NCI-H526 treated with DMSO at 0.1 percent for 48 hours (cell line): ENCODE measurements at places on chromosomes 2 and 18.

DNA sequence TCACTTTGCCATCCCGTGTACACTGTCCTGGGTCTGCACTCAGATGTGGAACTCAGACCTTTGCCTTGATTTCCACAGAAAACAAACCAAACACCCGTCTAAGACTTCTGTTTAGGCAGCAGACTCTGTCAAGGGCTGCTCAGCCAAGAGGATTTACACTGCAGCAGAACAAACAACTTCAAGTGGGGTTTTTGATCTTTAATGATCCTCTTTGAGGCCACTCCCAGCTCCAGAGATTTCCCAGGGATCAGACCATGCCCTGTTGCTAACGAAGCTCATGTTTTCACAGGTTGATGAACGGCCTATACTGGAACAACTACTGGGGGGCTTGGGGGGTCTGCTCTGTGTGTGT lies 52.5 kb upstream of the LGALSL start:
- no peak for DNase-seq

DNA sequence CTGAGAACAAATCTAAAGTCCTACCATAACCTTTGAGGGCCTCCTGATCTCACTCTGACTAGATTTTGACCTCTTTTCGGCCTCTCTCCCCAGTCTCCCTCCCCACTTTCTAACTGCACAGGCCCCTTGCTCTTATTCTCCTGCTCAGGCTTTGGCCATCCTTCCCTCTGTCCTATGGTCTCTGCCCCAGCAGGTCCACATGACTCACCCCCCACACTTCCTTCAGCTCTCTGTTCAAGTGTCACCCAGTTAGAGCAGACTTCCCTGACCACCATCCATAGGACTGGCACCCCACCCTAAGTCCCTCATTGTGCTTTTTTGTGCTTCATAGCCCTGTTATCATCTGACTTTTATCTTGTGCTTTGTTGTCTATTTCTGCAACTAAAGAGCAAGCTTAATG lies 41.2 kb upstream of the NT5C1B start:
- DNase-seq: no peak

DNA sequence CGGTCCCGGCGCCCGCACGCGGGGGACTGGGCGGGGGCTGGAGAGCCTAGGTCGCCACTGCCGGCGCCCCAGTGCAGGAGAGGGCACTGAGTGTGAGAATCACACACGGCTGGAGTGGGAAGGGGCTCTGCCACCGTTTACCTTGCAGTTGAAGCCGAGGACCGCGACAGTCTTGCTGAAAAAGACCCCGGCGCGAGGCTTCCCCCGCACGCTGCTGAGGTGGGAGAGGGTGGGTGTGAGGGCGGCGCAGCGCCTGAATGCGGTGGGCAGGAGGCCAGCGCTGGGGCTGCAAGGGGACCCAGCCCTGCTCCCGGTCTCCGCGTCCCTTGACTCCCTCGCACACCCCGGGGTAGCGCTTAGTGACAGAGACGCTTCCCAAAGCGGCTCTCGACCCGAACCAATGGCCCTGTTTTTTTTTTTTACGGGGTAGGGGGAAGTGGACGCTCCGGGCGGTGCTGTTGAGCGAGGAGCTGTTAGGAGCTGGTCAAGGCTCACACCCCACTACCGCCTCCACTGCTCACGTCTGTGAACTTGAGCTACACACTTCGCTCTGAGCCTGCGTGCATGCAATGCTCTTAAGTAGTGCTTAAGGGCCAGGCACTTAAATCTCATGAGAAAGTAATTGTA lies 794 bp downstream of the NOTO start:
- DNase-seq: no peak

- DNase-seq: no peak
These were observed 139.5 kb upstream of the NDUFV2 start for GRCh38 chr18:8962855-8963635.

DNA sequence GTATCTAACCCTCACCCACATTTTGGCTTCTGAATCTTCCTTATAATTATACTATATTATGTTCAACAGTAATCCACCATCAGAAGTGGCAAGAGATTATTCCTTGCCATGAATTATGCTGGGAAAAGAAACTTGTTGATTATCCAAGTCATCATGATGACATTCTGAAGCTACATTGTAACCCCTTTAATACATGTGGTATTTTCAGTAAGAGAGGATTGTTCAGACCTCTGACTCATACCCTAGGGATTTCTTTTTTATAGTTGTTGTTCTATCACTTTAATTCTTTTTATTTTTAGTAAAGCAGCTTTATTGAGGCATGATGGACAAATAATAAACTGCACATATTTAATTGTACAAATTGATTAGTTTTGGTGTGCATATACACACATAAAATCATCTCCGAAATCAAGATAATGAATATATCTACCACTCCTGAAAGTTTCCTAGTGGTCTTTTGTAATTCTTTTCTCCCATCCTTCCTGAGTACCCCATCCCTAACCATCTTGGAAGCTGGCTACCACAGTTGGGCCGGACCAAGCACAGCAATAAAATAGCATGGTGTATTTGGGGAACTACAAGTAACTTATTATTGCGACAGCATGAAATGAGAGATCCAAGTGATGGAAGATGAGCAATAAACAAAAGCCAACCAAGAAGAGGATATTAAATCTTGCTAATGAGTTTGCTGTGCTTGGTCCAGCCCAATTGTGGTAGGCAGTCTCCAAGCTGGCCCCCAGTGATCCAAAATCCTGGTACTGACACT lies 159.9 kb downstream of the BARD1 start:
- DNase-seq: no peak

DNA sequence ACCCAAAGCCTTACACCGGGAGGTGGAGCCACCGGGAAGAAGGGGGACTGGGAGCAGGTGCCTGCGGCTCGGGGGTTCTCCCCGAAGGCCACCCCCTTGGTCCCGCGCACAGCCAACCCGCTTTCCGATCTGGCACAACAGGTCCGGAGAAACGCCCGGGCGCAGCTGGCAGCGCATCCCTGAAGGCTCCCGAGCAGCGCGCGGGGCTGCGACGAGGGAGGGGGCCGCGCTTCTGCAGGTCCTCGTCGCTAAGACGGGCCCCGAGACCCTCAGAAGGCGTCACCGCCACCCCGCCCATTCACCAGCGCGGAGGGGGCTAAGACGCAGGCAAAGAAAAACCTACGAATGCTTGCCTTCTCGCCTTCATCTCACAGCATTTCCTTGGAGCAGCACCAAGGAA lies 1.8 kb downstream of the CBLN2 start:
- no peak for DNase-seq

DNA sequence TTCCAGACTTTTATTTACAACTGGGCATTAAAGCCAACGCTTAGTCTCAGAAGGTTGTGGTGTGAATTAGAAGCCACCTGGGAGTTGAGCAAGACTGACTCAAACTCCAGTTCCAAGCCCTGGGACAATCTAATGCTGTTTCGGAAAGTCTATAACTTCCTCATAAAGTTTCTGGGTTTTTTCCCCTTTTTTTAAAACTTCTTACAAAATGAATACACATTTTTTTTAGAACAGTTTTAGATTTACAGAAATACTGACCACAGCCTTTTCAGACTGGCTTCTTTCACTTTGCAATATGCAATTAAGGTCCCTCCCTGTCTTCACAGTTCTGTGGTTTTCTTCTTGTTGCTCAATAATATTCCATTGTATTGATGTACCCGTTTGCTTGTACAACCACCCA lies 115.9 kb upstream of the TWIST2 start:
- no peak for DNase-seq

- no peak for DNase-seq
These were observed 43.8 kb upstream of the SLC4A10 start for GRCh38 chr2:161580426-161580825.

- DNase-seq: peak; percentile 30
These were observed 151.6 kb downstream of the PTGR3 start for GRCh38 chr18:75057169-75057960.

- DNase-seq: no peak
These were observed 29.9 kb upstream of the EIF2AK3 start for GRCh38 chr2:88657131-88657530.

GRCh38 chr2:215583881-215584280 lies 148.0 kb upstream of the FN1 start:
- no peak for DNase-seq

DNA sequence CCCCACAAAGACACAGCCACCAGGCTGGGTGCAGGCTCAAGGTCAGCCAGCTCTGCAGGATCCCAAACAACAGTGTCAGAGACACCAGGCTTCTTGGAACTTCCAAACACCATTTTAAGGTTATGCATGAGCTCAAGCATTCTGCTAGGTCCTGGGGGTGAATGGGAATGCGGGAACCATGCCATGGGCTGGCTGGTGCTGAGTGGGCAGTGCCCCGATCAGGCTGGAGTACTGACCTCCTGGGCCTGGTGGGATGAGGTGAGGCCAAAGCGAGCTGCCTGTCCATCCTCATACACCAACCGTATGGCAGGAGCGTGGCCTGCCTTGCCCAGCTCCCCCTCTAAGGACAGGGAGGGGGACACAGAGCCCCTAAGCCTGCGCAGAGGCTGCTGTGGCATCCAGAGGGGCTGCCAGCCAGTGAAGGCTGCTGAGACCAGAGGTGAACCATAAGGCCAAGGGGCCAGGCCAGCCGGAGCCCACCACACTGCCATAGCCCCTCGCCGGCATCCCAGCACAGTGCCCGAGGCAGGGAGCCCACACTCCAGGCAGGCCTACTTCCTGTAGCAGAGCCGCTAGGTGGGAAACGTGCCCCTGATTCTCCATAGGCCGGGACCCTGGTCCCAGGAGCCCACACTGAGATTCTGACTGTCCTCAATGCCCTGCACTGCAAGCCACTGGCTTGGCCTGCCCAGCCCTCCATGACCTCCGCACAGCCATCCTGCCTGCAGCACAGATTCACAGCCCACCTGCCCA lies 135.0 kb downstream of the HDAC4 start:
- no peak for DNase-seq

DNA sequence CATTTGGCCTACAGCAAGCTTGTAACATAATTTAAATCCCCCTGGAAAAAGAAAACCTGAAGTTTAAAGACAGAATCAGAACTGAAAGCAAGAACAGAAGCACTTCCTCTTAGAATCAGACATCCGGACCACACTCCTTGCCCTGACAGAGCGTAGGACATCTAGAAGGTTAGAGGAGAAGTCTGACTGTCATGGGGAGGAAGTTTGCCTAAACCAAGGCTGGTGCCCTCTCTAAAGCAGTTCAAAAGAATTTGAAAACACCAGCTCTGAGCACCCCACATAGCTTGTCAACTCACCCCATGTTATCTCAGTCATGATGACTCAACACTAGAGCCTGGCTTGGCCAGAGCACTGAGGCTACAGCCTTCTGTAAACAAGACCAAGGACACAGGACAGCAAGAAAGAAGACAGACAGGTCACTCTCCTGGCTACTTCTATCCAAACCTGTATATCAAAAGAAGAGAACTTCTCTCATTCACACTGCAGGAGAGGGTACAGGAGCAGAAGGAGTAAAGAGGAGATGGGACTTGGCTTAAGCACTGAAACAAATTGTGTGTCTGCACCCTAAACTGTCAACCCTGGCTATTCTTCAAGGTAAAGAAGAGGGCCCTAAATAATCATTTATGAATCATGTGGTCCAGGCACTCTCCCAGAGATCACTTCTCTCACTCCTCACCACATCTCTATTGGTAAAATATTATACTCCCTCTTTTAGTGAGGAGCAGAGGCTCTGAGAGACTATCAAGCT lies 198.6 kb downstream of the MEMO1 start:
- no peak for DNase-seq

- DNase-seq: no peak
These were observed 14.5 kb downstream of the IL1R2 start for GRCh38 chr2:102005989-102006885.

- DNase-seq: no peak
These were observed 893.7 kb upstream of the FAM98A start for GRCh38 chr2:34492561-34493455.

DNA sequence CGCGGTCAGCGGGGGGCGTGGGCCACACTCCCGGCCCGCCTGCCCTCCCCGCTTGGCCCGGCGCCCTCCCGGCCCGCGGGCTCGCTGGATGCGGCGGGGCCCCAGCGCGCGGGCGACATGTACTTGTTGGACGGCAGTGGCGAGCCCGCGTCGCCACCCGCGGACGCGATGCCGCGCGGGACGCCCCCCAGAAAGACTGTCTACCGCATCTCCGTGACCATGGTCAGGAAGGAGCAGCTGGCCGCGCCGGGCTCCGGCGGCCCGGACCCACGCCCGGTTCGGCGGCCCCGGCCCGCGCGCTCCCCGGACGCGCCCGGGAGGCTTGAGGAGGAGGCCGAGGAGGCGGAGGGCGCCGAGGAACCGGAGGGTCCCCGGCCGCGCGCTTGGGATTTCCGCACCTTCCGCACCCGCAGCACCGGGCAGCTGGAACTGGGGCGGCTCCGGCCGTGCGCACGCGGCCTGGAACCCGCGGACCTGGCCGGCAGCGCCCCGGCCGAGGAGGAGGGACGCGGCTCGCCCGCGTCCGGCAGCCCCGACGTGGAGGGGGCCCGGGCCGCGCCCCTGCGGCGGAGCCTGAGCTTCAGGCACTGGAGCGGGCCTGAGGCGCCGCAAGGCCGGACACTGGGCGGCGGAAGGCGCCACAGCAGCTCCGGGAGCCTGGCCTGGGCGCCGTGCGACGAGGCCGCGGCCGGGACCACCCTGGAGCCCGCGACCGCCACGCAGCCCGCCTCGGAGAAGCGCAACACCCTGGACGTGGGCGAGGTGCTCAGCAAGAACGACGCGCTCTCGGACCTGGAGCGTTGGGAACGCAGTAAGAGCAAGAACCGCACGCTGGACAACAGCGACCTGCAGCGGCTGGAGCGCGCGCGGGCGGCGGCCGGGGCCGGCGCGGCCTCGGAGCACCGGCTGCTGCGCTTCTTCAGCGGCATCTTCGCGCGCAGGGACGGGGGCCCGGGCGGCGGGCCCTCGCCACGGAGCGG lies 176.4 kb downstream of the AGAP1 start:
- DNase-seq: peak; percentile 51

DNA sequence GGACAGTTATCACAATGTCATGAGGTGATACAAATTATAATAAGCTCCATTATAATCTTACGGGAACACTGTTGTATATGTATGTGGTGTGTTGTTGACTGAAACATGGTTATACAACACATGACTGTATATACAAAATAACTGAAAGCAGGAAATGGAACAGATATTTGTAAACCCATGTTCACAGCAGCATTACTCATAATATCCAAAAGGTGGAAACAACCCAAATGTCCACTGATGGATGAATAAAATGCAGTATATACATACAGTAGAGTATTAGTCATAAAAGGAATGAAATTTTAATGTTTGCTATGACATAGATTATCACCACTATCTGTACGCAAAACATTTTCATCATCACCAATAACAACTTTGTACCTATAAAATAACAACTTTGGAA lies 107.3 kb downstream of the USP34 start:
- no peak for DNase-seq

- no peak for DNase-seq
These were observed 712 bp upstream of the SERPINB13 start for GRCh38 chr18:63586431-63586830.

DNA sequence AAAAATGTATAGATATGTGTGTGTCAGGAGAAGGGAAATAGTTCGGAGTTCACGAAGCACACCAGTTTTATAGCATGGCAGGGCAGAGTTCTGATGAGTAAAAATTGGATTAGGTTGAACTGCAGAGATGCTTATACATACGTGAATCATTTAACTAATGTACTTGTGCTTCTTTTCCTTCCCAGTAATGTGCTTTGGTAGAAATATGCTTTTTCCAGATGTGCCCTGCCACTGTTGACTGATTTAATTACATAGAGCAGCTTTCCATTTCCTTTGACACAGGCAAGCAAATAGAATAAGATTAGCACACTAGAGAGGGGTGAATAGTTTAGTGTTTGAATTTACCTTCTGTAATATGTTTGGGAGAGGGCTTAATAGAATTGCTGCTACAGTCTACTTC lies 28.9 kb upstream of the ARMC9 start:
- no peak for DNase-seq

- no peak for DNase-seq
These were observed 273.0 kb downstream of the PDE11A start for GRCh38 chr2:177799531-177799930.

- DNase-seq: no peak
These were observed 191.5 kb upstream of the PARD3B start for GRCh38 chr2:204353823-204354222.
